Stimulated activated CD8-positive, alpha-beta memory T cell treated with anti-CD3 and anti-CD28 coated beads, Interleukin-4, amount 100 ng/mL, for 48 hours (primary cell): ENCODE measurements at places on chromosomes 2 and 18.
A peak's percentile ranks its signal among the peaks of the same experiment; 100 is the strongest.

DNA sequence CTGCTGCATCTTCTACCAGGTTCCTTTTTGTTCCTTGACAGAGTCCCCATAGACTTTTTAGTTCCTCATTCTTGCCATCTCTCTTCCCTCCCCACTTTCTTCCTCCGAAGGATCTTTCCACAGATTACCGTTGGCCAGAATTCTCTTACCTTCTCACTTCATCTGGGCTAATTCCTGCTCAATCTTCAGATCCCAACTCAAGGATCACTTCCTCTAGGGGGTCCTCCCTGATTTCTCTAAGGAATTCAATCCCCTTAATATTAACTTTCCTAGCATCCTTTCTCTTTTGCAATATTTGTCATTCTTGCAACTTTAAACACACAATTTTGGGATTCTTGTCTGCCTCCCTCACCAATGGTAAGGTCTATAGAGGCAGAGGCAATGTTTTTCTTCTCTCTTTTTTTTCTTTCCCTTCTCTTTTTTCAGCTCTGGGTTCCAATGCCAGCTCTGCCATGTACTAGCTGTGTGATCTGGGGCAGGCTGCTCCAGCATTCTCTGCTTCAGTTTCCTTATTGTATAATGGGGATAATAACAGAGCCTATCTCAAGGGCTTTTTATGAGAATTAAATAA, 5.4 kb upstream of the KCNE4 start:
- DNase-seq = no peak

DNA sequence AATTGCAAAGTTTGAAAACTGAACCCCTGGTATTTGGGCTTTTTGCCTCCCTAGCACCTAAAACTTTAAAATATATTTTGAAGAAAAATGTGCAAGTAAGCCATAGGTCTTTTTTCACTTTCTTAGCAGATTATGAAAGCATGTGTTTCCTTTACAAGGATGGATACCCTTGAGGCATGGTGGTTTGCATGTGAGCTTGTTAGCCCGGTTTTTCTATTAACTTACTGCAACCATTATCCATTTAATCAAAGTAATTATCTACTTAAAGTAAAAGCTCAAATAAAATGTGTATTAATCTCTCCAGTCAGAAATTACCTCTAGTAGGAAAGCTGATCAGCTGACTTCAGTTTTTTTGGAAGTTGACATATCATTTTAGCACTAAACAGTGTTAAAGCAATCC, 140.6 kb downstream of the EML6 start:
- no peak for DNase-seq

DNA sequence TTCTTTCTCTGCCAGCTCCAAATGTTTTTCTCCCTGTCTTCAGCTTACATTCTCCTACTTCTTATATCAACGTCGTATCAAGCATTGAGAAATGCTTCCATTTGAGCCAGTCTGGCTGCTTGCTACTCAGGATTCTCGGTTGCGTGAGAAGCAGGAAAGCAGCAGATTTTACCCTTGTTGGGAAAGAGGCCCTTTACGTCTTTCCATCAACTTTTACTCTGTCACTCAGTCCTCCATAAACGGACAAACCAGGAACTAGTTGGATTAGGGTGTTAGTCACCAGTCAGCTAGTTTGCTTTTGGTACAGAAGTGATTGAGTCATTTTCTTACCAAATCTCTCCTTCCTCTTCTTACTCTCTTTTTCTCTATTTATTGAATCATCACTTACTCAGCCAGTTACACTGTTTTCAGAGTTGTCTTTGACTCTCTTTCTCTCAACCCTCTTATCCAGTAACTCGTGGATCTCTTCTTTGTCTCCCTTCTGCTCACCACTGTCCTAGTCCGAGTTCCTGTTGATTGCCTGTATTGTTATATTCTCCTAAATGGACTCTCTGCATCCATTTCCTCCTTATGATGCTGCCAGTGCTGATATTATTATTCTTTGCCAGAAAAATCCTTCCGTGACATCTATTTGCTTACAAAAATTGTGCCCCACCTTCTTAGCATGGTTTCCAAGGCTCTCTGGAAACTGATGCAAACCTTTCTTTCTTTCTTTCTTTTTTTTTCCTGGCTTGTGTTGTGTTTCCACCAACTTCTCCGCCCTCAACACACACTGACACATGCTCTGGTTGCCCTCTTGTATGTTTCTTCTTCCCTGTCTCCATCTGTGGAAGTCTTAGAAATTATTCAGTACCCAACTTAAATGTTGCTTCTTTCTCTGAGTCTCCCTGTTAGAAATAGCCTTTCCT, 61.5 kb downstream of the VRK2 start:
- no peak for DNase-seq

DNA sequence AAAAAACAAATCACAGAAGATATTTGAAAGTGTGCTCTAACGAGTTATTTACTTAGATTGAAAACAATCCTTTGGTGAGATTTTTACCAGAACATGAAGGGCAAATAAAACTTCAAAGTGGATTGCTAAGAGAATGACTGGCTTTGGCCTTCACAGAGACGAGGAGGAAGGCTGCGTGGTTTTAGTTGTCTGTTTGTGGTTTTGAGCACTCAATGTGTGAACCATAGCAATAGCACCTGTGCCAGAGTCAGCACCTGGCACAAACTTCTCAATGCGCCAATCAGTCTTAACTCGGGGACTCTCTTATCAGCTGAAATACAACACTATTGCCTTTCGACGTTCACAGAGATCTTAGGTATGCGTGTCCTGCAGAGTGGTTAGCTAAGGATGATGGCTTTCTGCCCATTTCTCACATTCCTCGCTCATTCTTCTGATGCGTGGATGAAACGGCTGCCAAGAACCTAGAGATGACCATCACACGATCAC, 70.0 kb downstream of the MBP start:
- DNase-seq = peak; percentile 64

- DNase-seq = no peak
Measured at GRCh38 chr2:57080035-57080434, 896.2 kb downstream of the CCDC85A start.

DNA sequence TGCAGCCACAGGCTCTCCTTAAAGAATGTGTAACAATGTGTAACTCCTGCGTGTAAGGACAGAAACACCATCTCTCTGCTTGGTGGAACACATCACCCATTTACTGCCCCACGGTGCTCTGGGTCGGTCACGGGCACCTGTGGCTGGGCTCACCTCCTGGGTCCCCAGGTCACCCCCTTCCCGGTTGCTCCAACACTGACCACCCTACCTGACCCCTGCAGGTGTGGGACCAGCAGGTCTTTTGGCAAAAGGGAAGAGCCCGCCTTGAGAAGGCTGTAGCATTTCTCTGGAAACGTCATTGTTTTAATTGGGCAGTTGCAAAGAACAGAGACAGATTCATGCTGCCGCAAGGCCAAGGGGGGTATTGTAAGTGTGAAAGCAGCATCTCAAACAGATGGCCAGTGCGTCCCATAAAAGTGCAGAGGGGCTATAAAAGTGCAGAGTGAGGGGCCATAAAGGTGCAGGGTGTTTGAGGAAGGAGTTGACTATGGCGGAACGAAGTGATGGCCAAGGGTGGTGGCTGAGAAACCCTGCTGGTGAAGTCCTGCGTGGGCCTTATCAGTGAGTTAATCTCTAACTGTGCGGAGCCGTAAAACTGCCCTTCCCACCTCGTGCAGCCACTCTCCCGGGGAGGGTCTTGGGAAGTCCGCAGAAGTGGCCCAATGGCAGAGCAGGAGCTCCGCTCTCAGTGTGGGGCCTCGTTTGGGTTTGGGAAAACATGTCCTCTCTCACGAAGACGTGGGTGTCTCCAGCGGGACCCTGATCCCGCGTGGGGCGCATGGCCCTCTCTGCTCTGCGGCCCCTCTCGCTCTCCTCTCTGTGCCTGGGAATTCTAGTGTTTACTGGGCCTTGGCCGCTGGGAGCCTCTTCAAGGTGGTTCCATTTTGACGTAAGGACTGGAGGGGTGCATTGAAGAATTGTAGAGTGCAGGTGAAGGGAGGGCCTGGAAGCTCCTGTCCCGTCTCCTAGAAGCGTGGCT, 13.7 kb upstream of the NEU4 start:
- DNase-seq = no peak

DNA sequence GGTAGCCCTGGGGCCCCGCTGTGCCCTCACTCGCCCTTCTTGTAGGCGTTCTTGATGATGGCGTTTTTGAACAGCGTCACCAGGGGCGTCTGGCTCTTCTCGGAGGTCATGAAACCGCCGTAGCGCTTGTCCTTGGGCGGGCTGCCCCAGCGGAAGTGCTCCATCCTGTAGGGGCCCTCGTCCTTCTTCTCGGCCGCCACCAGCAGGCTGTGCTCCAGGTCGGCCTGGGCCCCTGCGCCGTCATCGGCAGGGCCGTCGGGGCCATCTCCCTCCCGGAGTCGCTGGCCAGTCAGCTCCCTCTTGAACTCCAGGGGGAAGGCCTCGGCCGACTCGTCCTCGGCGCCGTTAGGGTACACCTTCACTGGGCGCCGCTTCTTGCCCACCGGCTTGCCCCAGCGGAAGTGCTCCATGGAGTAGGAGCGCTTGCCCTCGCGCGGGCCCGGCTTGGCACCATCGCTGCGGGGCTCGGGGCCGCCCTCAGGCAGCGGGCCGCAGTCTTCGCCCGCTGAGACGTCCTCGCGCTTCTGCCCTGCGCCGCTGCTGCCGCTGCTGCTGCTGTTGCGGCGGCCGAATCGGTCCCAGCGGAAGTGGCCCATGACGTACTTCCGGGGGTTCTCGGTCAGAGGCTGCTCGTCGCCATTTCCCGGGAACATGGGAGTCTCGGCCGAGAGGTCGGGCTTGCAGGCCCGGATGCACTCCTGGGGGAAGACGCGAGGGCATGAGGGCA, 7.2 kb downstream of the POMC start:
- DNase-seq = peak; percentile 84

DNA sequence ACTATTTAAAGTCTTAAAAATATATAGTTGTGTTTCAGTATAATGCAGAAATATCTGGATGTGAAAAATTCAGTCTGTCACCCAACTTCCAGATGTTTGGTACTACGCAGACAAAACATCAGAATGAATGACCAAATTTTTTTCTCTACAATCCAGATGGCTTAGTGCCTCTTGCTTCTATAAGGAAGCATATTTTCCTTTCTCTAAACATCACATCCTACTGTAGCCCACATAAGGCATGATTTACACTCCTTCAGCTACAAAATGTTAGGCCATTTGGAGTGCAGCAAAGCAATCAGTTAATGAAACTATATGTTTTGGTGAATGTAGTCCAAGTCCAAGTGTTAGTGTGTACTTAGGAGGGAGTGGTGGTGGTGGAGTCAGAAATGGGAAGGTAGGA, 162.9 kb upstream of the SIX2 start:
- DNase-seq = no peak

DNA sequence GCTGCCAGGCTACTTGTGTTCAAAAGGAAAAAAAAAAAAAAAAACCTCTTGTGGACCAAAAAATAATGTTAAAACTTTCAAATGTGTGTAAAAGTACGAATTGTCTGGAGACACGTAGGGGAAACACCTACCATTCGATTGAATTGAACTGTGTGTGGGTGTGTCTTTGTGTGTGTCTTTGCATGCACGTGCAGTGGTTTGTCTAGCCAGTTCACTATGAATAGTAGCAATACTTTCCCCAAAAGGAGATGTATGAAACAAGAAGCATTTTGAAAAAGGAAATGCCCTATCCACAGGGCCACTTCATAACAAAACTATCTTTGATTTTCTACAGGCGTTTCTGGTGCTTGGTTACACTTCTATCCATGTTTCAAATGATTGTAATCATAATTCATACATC, 186.8 kb downstream of the RPRM start:
- no peak for DNase-seq

DNA sequence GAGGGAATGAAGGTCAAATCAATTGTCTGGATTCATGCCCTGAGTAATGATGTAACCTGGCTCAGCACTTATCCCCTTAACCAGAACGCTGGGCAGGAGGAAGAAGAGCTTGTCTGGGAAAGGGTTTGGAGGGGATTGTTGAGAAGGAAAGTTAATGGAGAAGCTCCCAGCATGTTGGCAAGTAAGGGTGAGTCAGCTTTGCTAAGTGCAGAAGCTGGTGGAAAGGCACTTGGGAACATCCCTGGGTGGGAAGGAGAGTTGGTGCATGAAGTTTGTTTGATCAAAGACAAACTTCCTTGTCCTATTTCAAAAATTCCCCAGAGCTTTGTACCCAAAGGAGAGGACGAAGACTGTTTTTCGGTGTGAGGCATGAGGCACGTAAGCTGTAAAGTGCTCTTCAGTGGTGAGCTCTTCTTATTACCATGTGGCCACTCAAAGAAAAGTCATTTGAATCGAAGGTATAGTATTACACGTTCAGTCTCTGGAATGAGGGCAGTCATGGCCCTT, 17.6 kb upstream of the DAW1 start:
- DNase-seq = no peak

DNA sequence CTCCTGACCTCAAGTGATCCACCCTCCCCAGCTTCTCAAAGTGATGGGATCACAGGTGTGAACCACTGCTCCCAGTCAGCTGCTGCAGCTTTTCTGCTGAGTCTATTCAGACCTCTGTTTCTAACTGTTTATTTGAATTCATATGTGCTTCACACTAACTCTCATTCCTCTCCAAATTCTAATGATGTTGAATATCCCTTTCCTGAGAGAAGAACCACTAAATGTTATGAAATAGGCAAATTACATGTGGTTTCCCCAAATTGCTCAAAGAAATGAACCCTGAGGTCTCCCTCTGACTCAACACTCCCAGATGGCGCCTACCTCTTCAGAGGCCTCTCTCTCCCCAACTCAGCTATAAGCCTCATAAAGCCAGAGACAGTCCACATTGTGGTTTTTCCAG, 98.6 kb downstream of the IRS1 start:
- no peak for DNase-seq

GRCh38 chr2:153196378-153197058, 282.0 kb downstream of the RPRM start:
- DNase-seq = no peak

DNA sequence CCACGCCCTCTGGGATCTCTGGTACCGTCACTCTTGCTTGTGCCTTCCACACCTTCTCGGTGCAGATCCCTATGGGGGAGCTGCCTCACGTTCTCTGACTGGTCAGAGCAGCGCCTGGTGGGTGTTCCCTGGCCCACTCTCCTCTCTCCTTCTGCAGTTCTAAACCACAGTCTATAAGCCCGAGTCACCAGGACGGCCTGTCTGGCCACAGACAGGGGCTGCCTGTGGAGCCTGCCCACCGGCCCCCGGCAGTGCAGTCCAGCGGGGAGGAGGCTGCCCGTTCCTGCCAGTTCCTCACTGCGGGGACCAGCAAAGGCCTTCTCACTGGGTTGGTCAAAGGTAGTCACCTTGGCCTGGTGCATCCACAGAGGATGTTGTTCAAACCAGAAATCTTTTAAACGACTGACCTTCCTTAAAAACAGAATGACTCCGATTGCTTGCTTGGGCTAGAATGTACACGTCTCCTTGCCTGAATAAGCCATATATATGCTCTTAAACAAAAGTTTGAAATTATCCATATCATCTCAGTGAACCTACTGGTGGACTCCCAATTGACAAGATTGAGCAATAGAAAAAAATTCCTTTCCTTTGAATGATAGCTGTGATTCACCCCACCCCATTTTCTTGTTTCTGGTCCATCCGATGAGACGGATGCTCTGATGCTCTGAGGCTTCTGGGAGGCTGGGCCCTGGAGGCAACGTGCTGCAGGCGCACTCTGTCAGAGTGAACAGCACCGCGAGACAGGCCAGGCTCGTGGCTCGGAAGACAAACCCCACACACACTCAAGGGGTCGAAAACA, 61.2 kb downstream of the RALBP1 start:
- DNase-seq = no peak
